Activated CD4-positive, CD25-positive, alpha-beta regulatory T cell (primary cell): ENCODE measurements at places on chromosomes 6 and 20.

GRCh38 chr20:14612391-14612790, 275.0 kb upstream of the FLRT3 start:
- no peak for DNase-seq

- no peak for DNase-seq
Measured at GRCh38 chr20:16714751-16715150, 15.1 kb upstream of the SNRPB2 start.

GRCh38 chr6:1860756-1861348, 251.1 kb downstream of the FOXC1 start:
- DNase-seq: no peak

- no peak for DNase-seq
Measured at GRCh38 chr6:39908838-39909583, 25.3 kb downstream of the MOCS1 start.

GRCh38 chr6:43125119-43125518, 46.0 kb upstream of the SRF start:
- no peak for DNase-seq

GRCh38 chr20:23021951-23022350, 13.2 kb upstream of the SSTR4 start:
- DNase-seq: no peak

- DNase-seq: no peak
Measured at GRCh38 chr6:158561938-158562337, 2.0 kb downstream of the TMEM181 start.

DNA sequence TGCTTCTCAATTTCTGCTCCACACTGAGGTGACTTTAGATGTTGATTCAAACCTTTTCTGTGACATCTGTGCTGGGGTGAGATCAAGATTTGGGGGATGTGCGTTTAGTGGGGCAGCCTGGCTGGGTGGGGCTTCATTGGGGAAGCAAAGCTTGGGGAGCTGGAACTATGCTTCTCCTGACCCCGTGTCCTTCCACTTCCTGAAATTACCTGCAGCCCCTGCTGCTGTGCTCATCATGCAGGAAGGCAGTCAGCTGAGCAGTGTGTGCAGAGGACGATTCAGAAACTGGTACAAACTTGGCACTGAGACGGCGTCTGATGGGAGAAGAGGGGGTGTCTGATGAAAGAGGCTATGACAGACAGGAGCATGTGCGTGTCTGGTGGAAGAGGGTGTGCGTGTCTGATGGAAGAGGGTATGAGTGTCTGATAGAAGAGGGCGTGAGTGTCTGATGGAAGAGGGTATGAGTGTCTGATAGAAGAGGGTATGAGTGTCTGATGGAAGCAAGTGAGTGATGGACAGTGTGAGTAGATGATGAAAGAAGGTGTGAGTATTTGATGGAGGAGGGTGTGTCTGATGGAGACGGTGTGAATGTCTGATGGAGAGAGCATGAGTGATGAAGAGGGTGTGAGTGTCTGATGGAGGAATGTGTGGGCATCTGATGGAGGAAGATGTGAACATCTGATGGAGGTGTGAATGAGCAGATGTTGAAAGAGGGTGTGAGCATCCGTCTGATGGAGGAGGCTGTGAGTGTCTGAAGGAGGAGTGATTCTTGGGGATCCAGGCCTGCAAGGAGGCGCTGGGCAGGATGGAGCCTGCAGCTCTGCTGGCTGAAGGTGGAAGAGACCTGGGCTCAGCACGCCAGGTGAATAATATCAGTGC, 103.4 kb downstream of the SYCP2 start:
- no peak for DNase-seq

GRCh38 chr20:9918348-9918747, 79.5 kb upstream of the PAK5 start:
- no peak for DNase-seq

GRCh38 chr20:21396599-21397340, 556 bp downstream of the NKX2-4 start:
- no peak for DNase-seq

- no peak for DNase-seq
Measured at GRCh38 chr6:21533678-21534077, 59.9 kb upstream of the SOX4 start.

DNA sequence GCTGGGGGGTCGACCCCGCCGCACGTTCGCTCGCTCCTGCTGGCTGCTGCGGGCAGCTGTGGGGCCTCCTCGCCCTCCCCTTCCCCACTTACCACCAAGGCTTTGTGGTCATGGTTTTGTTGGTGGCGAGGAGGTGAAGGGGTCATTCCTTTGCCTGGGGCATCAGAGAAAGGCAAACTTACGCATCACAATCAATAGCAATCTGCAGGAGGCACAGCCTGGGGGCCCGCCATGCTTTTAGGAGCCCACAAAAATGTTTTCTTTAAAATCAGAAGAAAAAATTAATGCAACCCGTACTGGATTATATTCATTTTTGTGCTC, 137.0 kb downstream of the IMPG1 start:
- DNase-seq: no peak

DNA sequence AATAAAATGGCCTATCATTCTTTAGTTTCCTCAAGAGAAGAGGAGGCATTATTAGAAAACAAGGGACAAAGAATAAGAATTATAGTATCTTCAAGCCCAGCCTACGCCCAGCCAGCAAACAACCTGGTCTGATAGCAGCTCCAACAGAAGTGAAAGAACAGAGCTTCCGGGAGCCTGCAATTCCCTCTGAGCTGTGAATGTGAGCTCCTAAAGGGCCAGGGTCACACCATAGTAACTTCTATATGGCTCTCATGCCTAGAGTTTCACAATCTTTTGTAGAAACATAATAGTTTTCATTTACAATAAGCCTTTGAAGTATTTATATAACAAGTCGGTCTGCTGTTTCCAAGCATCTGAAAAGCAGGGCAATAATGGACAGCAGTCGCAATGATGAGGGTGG, 116.5 kb downstream of the SMLR1 start:
- no peak for DNase-seq

DNA sequence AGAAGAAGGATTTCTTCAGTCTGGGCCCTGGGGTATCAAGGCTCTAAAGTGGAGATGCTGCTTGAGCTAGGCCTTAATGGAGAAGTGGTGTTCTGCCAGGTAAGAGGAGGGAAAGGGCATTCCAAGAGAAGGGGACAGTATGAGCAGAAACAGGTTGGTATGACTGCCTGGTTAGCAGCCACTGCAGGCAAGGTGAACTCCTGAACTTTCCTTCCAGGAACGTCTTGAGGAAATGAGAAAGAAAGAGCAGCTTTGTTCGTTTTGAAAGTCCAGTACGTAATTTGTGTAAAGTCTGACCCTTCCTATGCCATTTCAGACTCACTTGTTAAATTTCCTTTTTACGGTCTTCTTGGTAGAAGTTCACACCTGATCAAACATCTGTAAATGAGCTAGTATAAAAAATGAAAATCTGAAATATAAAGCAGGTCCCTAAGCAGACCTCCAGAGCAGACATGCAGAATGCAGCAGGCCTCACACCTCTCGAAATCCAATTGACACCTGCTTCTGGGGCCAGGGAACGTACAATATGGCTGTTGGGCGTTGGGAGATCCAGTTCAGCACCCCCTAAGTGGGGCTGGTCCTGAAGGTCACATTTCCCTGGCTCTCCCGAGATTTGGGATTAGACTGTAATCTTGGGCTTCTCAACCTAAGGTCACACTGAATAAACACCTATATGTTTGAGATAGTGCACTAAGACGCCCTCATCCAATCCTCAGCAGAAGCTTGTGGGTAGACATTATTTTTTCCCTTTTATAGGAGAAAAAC, 33.6 kb downstream of the MYLK4 start:
- DNase-seq: no peak

DNA sequence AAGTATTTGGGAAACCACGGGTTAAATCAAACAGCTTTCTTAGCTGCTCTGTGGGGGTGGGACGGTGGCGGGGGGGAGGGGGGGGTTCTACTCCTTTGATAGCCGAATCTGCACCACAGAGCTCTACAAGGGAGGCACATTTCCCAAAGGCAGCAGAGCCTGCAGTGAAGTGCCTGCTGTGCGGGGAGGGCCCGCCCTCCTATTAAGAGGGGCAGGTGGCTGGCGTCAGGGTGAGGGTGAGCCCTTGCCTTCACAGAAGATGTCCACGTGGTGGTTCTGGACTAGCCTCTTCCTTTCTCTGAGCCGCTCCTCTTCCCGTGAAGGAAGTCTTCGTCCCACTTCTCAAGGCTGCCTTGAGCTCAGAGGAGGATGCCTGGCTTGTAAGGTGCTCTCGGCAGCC, 174.9 kb upstream of the THBS2 start:
- DNase-seq: no peak

GRCh38 chr6:161436106-161436876, 162.4 kb upstream of the AGPAT4 start:
- no peak for DNase-seq

DNA sequence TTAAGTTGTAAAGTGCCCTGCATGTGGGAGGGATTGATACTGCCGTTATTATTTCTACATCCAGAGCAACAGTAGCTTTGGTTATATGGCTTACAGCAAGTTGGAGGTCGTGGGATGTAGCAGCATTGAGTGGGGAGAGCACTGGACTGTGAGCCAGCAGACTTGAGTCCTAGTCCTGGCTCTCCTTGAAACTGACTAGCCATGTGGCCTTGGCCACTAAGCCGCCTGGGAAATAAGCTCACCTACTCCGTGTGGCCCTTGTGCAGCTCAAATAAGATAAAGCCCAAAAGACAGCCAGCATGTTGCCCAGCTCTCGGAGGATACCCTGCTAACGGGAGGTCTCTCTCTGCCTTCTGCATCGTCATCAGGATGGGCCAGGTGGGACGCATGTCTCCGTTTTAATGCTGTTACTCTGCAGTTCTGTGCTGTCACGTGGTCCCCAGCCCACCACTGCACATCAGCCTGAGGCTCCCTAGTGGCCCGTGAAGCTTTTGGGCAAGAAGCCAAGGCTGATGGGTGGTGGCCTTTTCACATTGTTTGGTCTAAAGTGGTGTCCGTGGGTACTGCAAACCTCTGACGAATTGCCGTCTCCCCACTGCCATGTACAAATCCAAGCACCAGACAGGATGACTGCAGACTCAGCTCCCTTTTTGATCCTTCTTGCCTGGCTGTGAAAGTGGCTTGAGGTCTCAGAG, 7.9 kb downstream of the EPB41L1 start:
- no peak for DNase-seq

DNA sequence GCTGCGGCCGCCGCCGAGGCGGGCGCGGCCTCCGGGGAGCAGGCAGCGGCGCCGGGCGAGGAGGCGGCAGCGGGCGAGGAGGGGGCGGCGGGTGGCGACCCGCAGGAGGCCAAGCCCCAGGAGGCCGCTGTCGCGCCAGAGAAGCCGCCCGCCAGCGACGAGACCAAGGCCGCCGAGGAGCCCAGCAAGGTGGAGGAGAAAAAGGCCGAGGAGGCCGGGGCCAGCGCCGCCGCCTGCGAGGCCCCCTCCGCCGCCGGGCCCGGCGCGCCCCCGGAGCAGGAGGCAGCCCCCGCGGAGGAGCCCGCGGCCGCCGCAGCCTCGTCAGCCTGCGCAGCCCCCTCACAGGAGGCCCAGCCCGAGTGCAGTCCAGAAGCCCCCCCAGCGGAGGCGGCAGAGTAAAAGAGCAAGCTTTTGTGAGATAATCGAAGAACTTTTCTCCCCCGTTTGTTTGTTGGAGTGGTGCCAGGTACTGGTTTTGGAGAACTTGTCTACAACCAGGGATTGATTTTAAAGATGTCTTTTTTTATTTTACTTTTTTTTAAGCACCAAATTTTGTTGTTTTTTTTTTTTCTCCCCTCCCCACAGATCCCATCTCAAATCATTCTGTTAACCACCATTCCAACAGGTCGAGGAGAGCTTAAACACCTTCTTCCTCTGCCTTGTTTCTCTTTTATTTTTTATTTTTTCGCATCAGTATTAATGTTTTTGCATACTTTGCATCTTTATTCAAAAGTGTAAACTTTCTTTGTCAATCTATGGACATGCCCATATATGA, 3.2 kb downstream of the MARCKS start:
- no peak for DNase-seq

- DNase-seq: no peak
Measured at GRCh38 chr6:142285235-142286087, 16.3 kb upstream of the ADGRG6 start.

DNA sequence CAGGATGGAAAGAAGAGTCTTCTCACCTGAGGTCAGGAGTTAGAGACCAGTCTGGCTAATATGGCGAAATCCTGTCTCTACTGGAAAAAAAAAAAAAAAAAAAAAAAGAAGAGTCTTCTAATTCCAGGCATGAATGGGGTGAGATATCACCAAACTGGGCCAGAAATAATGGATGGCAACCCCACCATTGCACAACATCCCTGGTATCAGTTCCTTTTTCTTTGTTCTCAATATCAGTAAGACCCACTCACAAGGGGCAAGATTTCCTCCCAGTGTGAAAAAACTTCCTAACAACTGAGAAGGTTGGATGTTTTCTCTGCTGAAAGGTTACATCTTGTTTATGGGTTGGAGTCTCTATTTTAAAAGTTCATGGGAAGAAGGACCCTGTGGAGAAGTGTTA, 23.6 kb upstream of the NR2E1 start:
- no peak for DNase-seq

DNA sequence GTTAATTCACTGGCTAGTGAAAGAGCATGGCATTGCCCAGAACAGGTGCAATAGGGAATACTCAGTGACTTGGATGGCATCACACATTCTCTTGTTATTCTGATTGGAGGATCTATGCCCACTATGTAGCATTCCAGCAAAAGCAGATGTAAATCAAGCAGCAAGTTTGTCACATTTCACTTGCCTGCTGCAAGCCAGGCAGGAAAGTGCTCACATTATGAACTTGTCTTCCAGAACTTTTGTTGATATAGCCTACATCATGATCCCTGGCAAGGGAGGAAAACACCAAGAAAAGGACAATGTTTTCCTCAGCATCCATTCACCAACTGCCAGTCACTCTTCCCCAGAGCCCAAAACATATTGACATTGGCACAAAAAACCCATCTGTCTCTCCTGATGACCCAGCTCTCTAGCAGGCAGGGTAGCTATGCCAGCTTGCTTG, 77.8 kb downstream of the ARHGAP18 start:
- no peak for DNase-seq

DNA sequence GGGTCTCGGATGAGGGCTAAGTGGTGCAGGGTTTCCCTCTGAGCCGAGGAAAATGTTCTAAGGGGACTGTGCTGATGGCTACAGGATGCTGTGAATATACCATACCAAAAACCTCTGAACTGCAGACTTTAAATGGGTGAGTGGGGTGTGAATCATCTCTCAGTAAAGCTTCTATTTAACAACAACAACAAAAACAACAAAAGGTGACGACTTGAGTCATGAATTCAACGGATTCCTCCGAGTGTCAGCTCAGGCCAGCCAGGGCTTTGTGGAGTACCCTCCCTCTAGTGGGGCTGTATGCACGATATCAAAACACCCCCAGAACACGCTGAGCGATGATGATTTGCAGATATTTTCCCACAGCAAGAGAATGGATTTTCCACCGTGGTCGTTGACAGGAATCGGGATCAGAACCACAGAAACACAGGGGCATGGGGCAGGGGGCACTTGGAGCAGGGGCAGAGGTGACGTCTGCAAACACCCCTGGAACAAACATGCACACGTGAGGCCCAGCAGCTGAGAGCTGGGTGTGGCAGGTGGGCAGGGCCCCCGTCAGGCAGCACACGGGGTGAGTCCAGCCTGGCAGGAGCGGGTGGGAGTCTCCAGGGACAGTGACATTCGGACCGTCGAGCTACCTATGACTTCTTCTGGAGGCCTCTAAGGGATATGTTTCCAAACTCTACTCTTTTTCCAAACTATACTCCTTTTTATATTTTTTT, 38.6 kb downstream of the SLC2A4RG start:
- no peak for DNase-seq

- DNase-seq: no peak
Measured at GRCh38 chr6:43717822-43718221, 30.2 kb upstream of the MRPS18A start.

GRCh38 chr6:17212546-17213371, 68.4 kb upstream of the RBM24 start:
- no peak for DNase-seq
